ENCODE measurements at places on chromosomes 16 and 17. TPM values are rescaled to one million over a fixed set of nuclear protein-coding genes. Genes with fewer than 3 reads are reported as not detected.
A peak's percentile ranks its signal among the peaks of the same experiment; 100 is the strongest.

DNA sequence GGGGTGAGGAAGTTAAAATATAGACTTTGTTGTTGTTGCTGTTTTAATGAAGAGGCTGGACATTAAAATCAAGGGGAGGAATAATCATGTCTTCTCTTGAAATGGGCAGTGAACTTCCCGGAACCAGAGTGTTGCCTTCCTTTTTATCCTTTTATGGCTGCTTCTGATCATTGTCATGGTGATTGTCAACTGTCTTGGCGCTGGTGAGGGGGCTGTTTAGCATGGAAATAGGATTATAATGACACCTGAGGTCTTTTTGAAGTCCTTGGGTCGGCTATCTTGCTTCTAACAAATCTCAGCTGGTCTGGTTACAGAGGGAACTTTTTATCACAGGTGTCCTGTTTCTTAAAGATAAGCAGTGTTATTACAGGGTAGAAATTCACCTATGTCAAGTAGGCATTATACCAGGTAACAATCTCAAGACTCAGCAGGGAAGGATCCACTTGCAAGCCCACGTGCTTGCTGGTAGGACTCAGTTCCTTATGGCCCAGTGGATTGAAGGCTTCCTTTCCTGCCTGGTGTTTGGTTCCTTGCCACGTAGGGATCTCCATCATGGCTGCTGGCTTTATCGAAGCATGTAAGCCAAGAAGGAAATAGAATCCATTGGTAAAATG lies 349.3 kb downstream of the WWOX start:
- no peaks in the 10 kb centered on the region for H3K36me3 ChIP-seq
- H3K27ac ChIP-seq: no peak overlapping the region
- no peaks in the 10 kb centered on the region for H3K27me3 ChIP-seq
- H3K4me1 ChIP-seq: no peaks in the 10 kb centered on the region
- no peak for DNase-seq

ITGAD gene
- total RNA-seq: 0.31 TPM

CHST5 gene
- total RNA-seq: 0.09 TPM

DNA sequence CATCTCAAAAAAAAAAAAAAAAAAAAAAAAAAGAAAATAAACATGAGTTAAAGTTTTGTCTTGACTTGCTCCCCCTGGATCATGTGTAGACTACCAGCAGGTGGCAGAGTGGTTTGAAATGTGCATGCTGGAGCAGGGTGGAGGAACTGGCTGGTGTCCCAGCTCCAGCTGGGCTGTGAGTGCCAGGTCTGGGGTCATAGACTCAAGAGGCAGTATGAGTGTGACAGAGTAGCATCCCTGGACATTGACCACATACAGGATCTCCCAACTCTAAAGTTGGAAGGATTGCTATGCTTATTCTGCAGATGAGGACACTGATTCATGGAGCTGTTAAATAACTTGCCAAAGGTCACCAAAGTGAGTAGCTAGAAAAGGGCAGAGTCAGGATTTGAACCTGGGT lies 198.0 kb upstream of the MPHOSPH6 start:
- H3K27ac ChIP-seq: no peak overlapping the region
- DNase-seq: no peak
- no peaks in the 10 kb centered on the region for H3K4me1 ChIP-seq
- no peak overlapping the region for H3K4me3 ChIP-seq

DNA sequence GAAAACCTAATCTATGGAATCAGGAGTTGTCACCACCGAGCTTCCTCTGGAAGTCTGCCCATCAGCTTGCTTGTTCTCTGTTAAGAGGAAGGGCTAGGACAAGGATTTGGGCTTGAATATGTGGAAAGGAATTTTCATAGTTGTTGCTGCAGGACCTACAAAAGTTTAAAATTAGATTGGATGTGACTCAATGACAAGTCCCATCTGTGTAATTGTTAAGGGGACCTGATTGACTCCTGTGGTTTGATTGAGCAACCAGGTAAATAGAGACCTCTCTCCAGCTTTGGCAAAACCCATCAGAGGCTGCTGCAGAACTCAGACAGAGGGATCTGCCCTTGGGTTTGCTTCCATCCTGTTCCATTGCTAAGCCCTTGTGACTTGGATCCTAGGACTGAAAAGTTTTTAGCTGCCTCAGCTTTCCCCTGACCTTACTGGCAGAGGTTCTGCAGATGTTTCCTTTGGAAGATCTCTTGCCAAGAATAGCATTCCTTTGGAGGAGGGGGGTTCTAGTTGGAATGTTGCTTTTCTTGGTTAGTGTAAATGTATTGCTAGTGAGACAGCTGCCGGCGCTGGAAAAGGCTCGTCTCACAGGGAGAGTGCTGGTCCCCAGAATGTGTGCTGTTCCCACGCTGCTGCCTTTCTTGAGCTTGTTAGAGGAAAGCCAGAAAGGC lies 50.0 kb downstream of the SF3B3 start:
- peaks cover 42% of the 10 kb centered on the region for H3K4me1 ChIP-seq
- no peaks in the 10 kb centered on the region for H3K27me3 ChIP-seq
- H3K27ac ChIP-seq: peak overlapping the region; percentile 41
- no peaks in the 10 kb centered on the region for H3K36me3 ChIP-seq

- DNase-seq: no peak
- H3K27ac ChIP-seq: no peak overlapping the region
- H3K36me3 ChIP-seq: no peaks in the 10 kb centered on the region
- H3K4me1 ChIP-seq: peaks cover 14% of the 10 kb centered on the region
Observed at GRCh38 chr17:77611791-77612502, 346.6 kb upstream of the TNRC6C start.

SDR42E1 gene
- 8.8 TPM for total RNA-seq

Measured in left lung (tissue), 14 donors.